ENCODE measurements at places on chromosomes 1 and 21.

DNA sequence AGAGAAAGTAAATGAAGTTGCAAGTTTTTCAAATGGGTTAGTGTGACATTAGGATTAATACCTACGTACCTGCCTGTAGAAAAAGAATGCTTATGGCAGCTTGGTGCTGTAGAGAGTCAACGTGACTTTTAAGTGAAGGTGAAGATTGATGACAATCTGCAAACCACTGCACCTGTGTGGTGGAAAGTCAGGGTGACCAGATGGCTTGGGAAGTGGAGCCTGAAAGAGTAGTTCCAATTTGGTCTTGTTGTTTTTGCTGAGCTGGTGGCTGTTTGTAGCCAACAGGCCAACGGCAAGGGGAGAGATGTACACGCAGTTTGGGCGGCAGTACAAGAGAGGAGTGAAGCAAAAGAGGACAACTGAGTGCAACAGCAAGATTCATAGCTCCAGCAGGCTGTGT is 78.1 kb upstream of the JAK1 start:
- DNase-seq, result no peak

DNA sequence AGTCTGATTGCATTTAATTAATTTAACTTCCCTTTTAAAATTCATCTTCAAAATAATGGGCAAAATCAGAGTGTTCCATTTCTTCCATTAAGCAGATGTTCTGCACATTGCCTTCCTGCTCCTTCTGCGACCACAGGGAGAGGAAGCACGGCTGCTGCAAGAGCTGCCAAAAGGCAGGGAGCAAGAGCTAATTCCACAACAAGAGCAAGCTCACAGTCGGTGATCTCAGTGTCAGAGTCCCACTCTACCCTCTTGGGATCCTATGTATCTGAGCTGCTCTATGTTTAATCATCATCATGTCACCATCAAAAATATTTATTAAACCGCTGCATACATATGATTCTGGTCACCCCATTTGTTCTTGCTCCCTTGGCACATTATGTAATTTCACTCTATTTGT is 255.3 kb upstream of the CAMK1G start:
- DNase-seq, result no peak

DNA sequence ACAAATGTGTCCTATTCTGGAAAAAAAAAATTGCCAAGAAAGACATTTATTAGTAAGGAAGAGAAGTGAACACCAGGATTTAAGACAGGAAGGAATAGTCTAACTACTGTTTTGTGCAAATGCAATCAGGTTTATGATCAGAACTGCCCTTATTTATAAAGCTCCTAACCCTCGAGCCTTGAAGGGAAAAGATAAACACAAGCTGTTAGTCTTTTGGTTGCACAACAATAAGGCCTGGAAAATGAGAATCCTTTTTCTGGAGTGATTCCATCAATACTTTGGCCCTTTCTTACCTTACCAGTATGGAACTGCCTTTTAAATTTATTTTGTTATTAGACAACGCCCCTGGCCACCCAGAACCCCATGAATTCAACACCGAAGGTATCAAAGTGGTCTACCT is 52.9 kb downstream of the SNRPE start:
- DNase-seq, result no peak

- no peak for DNase-seq
These were observed 10.3 kb upstream of the PHLDA3 start for GRCh38 chr1:201479201-201479730.

DNA sequence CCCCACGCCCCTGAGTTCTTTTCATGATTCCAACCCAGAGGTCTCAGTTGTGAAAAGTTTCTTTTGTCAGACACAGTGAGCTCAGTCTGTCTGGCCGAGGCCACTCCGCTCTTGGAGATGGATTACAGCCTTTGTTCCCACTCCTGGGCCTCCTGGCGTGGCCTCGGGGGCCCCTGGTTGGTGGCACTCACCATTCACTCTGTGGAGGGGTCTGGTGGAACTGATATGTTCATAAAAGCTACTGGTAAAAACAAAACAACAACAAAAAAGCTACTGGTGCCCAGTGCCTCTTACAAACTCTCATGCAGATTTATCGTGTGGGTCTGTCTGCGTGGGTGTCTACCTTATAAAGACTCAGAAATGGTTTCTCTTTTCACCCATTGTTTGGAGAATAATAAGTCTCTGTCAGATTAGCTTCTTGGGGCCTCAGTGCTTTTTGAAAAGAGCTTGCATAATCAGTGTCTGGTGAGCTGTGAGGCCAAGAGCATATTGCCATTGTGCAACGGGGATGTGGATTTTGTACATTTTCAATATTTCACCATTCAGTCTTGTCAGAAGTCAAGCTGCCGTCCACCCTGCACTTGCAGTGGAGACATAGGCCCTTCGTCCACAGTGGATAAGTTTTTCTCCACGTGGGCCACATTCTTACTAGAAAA is 86.7 kb downstream of the GALNT2 start:
- DNase-seq, result no peak

DNA sequence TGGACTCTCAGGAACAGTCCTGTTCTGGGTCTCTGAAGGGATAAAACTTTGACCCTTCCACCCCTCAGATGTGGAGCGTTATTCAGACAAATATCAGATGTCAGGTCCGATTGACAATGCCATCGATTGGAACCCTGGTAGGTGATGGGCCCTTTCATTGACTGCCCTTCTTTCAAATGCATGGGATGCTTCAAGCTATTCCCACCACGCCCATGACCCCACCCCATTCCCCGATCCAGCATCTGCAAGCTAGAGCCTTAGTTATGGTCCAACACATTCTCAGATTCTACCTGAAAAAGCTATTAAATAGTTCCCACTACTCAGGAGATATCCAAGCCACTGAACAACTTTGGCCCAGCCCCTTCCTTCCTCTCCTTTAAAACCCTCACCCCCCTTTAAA is 12.5 kb downstream of the POLR3GL start:
- DNase-seq, result no peak

DNA sequence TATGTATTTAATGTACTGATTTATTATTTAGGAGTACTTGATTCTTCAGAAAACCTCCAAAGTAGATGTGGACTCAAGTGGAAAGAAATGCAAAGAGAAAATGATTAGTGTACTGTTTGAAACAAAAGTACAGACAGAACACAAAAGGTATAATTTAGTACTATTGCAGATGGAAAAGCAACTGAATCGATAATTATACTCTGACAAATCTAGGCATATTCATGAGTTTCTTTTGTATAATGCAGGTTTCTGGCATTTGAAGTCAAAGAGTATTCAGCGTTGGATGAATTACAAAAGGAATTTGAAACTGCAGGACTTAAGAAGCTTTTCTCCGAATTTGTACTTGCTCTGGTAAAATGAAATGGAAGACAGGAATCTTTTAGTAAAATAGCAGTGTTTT is 12.5 kb downstream of the RWDD3 start:
- DNase-seq, result no peak

DNA sequence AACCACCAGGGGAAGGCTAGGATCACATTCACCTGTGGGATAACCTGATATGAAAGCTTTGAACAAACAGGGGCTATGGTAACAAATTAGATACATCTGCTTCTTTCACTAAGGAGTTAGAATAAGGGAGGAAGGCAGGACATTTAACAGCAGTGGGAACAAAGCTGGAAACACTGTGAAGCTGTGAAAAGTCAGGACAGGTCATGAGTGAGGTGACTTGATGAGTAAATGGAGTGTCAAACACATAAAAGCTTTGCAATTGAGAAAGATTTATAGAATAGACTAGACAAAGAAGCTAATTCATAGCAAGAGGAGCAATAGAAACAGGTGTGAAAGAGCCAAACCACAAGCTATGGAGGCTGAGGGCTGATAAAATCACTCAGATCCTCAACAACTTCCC is 110.0 kb downstream of the ASTN1 start:
- no peak for DNase-seq

GRCh38 chr1:85404408-85404807 is 60.6 kb downstream of the DDAH1 start:
- no peak for DNase-seq

GRCh38 chr1:220001095-220001501 is 45.2 kb downstream of the EPRS1 start:
- DNase-seq, result no peak

- DNase-seq, result no peak
These were observed 27.8 kb upstream of the TINAGL1 start for GRCh38 chr1:31548534-31548906.

- DNase-seq, result no peak
These were observed 707 bp upstream of the KLHL21 start for GRCh38 chr1:6603238-6603914.

DNA sequence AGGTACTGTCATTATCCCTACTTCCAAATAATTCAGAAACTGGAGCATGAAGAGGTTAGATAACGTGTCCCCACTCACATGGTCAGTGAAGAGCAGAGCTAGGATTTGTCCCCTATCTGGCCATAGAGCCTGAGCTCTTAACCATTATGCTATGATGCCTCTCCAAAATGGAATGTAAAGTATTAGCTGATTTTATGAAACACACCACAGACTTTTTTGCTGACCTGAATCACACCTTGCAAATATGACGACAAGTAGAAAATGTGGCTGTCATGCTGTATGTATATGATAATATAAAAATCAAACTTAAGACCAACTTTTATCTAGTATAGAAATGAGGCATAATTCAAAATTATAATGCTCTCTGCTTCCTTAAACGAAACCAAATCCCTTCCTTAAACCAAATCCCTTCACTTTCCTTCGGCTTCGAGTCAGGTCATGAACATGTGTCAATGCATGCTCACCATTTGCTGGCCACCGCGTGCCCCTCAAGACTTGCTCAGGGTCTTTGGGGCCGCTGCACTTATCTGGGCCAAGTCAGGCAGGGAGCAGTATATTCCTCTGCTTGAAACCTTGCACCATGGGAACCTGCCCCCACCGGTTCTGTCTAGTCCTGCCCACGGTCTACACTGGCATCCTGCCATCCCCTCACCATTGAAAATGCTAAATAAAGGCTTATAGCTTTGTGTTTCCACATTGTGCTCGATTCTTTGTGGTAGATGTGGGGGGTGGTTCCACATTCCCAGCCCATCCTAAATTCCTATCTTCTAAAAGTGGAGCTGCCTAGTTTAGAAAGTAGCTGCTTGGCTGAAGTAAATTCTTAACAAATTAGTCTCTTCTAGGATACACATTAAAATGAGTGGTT is 1.6 kb upstream of the TMCC2 start:
- no peak for DNase-seq

DNA sequence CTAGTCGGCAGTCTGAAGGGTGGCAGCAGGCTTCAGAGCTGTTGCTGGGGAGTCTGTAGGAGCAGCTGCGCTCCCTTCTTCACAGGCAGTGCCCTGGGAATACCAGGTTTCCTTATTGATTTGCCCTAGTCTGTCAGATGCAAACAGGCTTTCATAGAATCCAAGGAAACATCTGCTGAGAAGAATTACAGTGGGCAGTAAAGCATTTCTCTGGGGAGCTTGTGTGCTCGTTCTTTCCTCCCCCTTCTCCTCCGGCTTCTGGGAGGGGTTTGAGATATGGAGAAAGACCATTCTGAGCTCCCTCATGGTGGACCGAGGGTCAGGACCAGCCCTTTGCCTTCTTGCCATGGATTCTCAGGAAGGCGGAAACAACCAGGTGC is 25.4 kb upstream of the PARP1 start:
- no peak for DNase-seq

- DNase-seq, result no peak
These were observed 188.9 kb downstream of the NRIP1 start for GRCh38 chr21:14875704-14876523.

DNA sequence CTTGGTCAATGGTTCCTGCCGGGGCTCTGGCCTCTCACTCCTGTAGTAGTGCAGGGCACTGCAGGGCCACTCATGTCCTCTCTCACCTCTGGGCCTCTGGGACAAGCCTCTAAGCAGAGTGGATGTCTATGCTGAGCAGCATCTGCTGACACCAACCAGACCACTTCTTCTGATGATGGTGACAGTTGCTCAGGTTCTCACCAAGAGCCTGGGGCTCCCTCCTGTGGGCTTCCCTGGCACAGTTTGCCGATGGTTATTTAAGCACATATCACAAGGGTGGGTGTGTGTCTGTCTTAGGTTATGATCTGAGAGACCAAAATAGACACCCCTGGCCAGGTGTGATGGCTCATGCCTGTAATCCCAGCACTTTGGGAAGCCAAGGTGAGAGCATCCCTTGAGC is 17.4 kb upstream of the GPR137B start:
- no peak for DNase-seq

GRCh38 chr1:18661404-18662285 is 31.0 kb downstream of the PAX7 start:
- no peak for DNase-seq

DNA sequence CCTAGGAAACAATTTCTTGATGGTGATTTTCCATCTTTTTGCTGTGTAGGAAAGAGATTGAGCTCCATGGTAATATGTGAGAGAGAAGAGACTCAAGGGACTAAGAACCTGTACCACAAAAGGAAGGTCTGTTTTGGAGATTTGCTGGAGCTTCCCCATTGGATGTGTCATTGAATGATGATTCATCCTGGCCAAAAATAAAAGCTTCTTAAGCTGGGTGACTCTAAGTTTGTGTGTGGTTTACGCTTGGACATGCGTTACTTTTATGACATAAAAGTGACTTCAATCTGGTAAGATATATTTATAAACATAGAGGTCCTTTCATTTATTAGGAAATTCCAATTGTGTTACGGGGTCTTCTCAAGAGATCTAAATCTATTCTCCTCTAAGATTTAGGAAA is 17.4 kb upstream of the IL19 start:
- no peak for DNase-seq

DNA sequence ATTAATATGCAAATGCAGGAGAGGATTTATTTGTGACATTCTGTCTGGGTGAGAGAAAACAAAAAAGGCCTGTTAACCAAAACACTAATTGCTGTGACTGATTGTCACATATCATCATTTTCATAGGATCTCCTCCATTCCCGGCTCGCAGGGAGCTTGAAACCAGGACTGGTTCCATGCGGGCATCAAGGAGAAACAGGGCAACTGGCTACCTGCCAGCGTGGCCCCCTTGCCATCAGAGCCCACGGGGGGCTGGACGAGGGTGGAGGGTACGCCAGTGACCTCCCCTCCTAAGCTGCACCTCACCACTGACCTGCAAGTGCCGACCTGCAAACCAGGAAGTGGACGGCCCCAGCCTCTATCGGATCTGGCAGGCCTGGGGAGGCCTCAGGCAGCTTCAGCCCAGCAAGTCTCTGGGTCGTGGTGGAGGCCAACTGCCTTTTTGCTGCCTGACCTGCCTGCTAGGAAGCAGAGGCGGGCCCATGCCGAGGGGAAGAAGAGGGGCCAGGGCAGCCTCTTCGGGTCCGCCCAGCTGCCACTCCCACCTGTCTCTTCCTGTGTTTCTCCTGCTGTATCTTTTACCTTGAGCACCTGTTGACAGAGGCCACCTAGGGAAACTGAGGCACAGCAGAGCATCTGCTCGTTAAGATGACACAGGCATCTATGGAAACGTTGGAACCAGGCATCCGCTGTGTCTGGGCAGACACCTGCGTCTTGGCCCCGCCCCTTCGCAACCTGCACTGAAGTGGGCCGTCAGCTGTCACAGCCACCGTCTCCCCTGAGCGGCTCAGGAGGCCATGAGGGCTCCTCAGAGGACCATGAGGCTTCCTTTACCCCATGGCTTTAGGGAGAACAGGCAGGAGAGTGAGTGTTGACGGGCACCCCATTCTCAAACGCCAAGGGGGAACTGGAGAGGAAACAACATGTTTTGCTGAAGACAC is 74.8 kb downstream of the CASZ1 start:
- no peak for DNase-seq

- DNase-seq, result no peak
These were observed 203.4 kb upstream of the UBE2U start for GRCh38 chr1:64000021-64000420.
